Heart left ventricle (tissue), 16 donors: ENCODE measurements at places on chromosomes 2 and 18. TPM values are rescaled to one million over a fixed set of nuclear protein-coding genes. Genes with fewer than 3 reads are reported as not detected.

DNA sequence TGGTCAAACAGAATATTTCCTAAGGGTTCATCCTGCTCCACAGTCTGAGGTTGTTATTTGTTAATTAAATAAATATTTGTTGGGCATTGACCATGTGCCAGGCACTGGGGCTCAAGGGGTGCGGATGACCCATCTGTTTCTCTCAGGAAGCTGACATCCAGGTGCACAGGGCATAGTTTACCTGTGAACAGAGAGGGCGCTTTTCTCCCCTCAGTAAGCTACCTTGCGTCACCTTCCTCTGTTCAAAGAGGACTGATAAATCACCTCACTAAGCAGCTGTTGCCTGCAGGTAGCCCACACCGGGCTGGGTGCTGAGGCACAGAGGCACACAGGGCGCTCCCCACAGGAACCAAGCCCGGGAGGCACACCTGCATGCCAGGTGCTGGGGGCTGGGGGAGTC lies 41.6 kb downstream of the SH3RF3 start:
- H3K27me3 ChIP-seq = no peaks in the 10 kb centered on the region
- no peak overlapping the region for H3K27ac ChIP-seq
- no peaks in the 10 kb centered on the region for H3K36me3 ChIP-seq
- no peak overlapping the region for H3K4me3 ChIP-seq

DNA sequence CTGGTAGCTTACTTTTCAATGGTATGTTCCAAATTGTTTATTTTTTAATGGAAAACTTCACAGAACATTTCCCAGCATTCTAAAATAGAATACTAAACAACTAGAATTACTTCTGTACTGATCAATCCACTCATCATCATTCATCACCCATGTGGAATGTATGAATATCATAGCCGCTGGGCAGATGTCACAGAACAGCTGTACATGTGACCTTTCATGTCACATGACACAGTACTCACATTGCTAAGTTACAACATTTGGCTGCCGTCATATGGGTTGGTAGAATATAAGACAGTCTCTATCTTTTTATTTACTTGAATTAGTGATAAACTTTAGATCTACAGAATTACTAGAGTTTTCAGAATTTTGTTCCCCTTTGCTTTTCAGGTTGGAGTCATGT lies 387.6 kb downstream of the ZEB2 start:
- H3K27me3 ChIP-seq = no peaks in the 10 kb centered on the region
- DNase-seq = no peak
- H3K27ac ChIP-seq = no peak overlapping the region
- no peaks in the 10 kb centered on the region for H3K4me1 ChIP-seq

DNA sequence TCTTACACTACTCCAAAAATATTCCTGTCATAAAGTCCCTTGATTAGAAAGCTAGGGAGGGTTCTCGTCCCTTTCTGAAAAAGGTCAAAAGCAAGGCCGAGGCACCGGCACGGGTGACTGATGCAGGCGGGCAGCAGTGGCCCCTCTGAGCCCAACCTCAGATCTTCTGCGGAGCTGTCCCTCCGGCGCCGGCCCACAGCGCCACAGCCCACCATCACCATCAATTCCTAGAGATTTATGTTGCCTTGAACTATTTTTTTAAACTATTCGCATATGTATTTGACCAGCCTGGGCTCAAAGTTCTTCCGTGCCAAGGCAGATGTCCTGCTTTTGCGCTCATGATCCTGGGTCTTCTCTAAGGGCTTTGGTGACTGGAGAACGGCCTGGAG lies 26.8 kb downstream of the PRELID3A start:
- no peak overlapping the region for H3K4me3 ChIP-seq
- no peak for DNase-seq
- H3K36me3 ChIP-seq = no peaks in the 10 kb centered on the region
- no peaks in the 10 kb centered on the region for H3K27me3 ChIP-seq
- no peaks in the 10 kb centered on the region for H3K4me1 ChIP-seq
- H3K27ac ChIP-seq = no peak overlapping the region

- H3K4me1 ChIP-seq = no peaks in the 10 kb centered on the region
- H3K27me3 ChIP-seq = no peaks in the 10 kb centered on the region
- DNase-seq = no peak
- no peaks in the 10 kb centered on the region for H3K36me3 ChIP-seq
- H3K27ac ChIP-seq = no peak overlapping the region
Measured at GRCh38 chr2:196719110-196719872, 79.8 kb downstream of the CCDC150 start.

DNA sequence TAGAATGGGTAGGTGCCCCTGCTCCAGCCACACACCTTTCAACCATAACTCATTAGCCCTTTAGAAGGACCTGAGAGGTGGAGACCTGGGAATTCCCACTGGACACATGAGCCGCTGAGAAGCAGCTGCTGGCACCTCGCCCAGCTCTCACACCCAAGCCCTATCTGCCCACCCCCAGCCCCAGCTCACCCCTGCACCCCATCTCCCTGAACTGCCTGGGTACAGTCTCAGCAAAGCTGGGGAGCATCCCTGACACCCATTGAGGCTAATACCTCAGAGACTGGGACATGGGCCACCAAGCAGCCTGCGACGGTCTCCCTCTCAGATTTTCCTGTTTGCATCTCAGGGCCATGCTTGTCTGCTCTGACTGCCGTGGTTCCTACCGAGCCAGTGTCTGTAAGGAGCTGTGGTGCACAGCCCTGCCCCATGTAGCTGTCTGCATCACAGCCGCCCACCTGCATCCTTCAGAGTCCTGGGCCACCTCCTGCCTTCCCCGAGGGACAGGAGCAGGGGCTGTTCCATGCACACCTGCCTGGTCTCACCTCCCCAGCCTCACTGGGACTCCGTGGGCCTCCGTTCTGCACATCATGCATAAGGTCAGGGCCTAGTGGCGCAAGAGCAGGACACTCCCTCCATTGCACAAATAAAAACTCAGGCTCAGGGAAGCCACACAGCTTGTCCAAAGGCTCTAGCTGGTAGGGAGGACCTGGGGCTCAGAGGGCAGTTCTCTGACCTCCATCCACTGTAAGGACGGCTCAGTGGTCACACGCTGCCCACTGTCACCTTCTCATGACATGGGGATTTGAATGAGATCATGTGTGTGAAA lies 90.0 kb downstream of the SEPTIN10 start:
- no peak overlapping the region for H3K4me3 ChIP-seq
- no peaks in the 10 kb centered on the region for H3K36me3 ChIP-seq
- no peaks in the 10 kb centered on the region for H3K4me1 ChIP-seq
- H3K27ac ChIP-seq = no peak overlapping the region
- H3K27me3 ChIP-seq = no peaks in the 10 kb centered on the region
- DNase-seq = no peak

DNA sequence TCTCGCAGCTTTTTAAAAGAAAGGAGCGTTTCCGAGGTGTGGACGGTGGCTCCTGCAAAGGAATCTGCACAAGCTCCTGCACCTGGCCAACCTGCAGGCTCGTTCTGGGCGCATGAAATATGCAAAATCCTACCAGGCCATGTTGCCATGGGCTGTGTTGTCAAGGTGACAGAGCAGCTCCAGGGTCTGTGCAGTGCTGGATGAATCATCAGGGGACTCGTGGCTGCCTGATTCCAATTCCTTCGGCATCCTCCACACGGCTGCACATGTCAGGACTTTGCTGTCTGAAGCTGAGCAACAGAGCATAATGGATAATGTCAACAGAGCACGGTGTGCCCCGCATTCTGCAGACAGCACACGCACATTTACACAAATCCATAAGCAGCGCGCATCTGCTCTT lies 120.5 kb downstream of the EIPR1 start:
- no peak overlapping the region for H3K27ac ChIP-seq
- H3K36me3 ChIP-seq = peaks cover 5% of the 10 kb centered on the region
- no peak overlapping the region for H3K4me3 ChIP-seq
- no peaks in the 10 kb centered on the region for H3K4me1 ChIP-seq

GRCh38 chr2:164595031-164595430 lies 26.3 kb downstream of the GRB14 start:
- no peaks in the 10 kb centered on the region for H3K36me3 ChIP-seq
- no peaks in the 10 kb centered on the region for H3K27me3 ChIP-seq
- H3K27ac ChIP-seq = no peak overlapping the region
- no peak for DNase-seq
- no peaks in the 10 kb centered on the region for H3K4me1 ChIP-seq
- no peak overlapping the region for H3K4me3 ChIP-seq

DNA sequence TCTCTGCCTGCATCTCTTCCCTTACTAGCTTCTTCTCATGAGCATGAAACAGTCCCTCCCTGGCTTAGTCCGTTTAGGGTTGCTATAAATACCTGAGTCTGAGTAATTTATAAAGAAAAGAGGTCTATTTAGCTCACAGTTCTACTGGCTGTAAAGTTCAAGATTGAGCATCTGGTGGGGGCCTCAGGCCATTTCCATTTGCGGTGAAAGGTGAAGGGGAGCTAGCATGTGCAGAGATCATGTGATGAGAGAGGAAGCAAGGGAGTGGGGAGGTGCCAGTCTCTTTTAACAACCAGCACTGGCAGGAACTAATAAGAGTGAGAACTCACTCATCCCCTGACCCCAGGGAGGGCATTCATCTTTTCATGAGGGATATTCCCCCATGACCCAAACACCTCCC lies 26.8 kb downstream of the RHBDD1 start:
- H3K27ac ChIP-seq = no peak overlapping the region
- no peak overlapping the region for H3K4me3 ChIP-seq
- DNase-seq = no peak
- peaks cover 14% of the 10 kb centered on the region for H3K36me3 ChIP-seq

DNA sequence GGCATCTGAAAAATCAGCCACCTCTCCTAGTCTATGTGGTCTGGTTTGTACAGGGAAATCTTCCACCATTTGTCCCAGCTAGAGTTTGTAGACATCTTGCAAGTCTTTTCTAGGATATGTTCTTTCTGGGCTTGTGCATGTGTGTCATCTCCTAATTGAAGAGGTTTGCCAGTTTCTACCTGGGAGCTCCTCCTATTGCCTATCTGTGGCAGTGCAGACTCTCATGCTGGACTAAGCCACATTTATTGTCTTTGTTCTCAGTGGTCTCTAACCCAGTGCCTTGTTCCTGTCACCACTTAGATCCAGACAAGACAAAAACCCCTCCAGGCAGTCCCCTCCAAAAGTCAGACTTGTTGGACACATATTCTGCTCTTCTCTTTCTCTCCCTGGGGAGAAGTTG lies 72.0 kb upstream of the MRPS9 start:
- H3K36me3 ChIP-seq = no peaks in the 10 kb centered on the region
- H3K4me3 ChIP-seq = no peak overlapping the region
- DNase-seq = no peak
- H3K4me1 ChIP-seq = no peaks in the 10 kb centered on the region
- H3K27ac ChIP-seq = no peak overlapping the region

- no peak overlapping the region for H3K27ac ChIP-seq
- H3K27me3 ChIP-seq = no peaks in the 10 kb centered on the region
- H3K4me1 ChIP-seq = no peaks in the 10 kb centered on the region
- no peaks in the 10 kb centered on the region for H3K36me3 ChIP-seq
- DNase-seq = no peak
Measured at GRCh38 chr2:36287363-36288275, 68.0 kb upstream of the CRIM1 start.

DNA sequence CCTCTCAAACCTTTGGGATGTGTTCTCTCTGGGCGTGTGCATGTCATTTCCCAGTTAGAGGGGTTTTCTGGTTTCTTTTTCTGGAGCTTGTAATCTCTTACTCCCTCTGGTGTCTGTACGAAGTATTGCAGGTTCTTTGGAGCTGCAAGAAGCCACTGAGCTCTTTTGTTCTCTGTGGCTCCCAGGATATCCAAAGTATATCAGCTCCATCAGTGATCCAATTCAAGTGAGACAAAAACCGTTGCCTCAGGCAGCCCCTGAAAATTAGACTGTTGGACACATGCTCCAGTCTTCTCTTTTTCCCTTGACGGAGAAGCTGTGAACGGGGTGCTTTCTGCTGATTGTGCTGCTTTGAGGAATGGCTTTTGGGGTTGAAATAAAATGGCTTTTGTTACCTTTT lies 59.0 kb upstream of the LDLRAD4 start:
- no peaks in the 10 kb centered on the region for H3K27me3 ChIP-seq
- no peaks in the 10 kb centered on the region for H3K36me3 ChIP-seq
- no peak overlapping the region for H3K27ac ChIP-seq
- H3K4me1 ChIP-seq = no peaks in the 10 kb centered on the region
- H3K4me3 ChIP-seq = no peak overlapping the region
- no peak for DNase-seq

- no peak overlapping the region for H3K4me3 ChIP-seq
- H3K27me3 ChIP-seq = no peaks in the 10 kb centered on the region
- H3K4me1 ChIP-seq = no peaks in the 10 kb centered on the region
- H3K27ac ChIP-seq = no peak overlapping the region
Measured at GRCh38 chr2:100987974-100988373, 14.1 kb upstream of the RPL31 start.

ABCB11 gene
- not detected for total RNA-seq

KIAA2012 gene
- not detected for total RNA-seq

GAREM1 gene
- 14.7 TPM for total RNA-seq
